Stimulated activated CD8-positive, alpha-beta memory T cell treated with anti-CD3 and anti-CD28 coated beads, Interleukin-2, amount 100 ng/mL, for 1 hour (primary cell): ENCODE measurements at places on chromosomes 4 and X.
A peak's percentile ranks its signal among the peaks of the same experiment; 100 is the strongest.

GRCh38 chr4:121989715-121990114, 37.9 kb upstream of the TRPC3 start:
- no peak for DNase-seq

GRCh38 chr4:10093801-10094552, 22.6 kb downstream of the WDR1 start:
- DNase-seq: no peak

DNA sequence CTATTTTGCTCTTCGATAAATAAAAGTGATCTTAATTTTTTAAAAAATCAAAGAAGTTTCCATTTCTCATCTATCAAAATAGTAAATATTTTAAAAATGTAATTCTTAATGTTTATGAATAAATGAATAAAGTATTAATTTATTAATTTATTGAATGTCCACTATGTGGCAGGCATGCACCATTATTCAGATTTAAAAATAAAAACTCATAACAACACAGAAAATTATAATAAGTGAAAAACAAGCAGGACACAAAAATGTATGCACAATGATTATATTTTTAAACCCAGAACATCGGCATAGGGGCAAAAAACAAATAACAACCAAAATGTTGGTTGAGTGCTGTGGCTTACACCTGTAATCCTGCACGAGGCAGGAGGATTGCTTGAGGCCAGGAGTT, 5.3 kb upstream of the PYURF start:
- no peak for DNase-seq

DNA sequence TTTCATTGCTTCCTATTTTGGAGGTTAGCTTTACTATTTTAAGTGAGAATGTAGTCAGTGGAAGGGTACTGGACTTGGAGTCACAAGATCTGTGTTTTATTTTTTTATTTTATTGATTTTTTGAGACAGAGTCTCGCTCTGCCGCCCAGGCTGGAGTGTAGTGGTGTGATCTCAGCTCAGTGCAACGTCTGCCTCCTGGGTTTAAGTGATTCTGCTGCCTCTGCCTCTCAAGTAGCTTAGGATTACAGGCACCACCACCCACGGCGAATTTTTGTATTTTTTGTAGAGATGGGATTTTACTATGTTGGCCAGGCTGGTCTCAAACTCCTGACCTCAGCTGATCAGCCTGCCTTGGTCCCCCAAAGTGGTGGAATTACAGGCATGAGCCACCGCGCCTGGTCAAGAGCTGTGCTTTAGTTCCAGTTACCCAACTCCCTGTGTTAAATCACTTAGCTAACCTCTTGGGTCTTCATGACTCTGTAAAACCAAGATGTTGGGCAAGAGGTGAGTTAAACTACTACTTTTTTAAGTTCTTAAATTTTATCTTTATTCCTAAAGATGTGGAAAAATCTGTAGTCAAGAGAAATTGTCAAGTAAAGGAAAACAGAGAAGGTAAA, 11.2 kb downstream of the USP9X start:
- no peak for DNase-seq

- peak; percentile 6 for DNase-seq
These were observed 37.2 kb downstream of the ATP2B3 start for GRCh38 chrX:153554519-153555167.

DNA sequence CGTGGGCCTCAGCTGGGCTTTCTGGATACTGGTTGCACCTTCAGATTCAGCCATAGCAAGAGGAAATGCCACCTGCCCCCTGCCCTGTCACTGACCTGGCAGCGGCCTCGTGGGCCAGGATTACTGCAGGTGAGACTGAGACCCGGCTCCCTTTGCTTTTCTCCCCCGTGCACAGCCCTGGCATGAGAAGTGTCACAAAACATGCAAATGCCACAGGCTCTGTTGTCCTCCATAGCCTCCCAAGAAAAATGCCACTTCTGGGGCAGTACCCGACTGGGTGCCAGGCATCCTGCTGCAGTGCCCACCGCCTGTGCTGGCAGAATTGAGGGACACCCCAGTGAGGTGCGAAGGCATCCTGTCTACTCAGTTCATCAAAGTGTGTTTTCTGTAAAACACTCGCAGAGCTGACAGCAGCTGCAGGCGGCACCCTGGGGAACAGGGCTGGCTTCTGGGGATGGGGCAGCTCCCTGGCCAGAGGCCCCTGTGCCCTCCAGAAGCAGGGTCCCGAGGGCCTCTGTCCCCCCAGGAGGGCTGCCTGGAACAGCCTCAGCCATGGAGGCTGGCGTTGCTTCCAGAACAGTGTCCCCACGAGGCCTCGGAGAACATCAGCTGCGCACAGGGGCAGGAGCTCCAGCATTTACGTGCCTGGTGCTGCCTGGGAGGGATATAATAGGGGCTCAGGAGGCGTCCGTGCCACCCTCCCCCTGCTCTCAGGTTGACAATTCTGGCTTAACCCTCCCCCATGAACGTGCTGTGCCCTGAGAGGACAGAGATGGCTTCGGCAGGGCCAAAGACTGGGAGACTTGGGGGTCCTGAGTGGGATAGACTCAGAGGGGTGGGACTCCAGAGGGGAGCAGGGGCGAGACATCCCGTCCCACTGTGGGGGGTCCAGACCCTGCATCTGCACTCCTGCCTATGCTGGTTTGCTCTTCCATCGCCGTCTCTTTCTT, 99.5 kb upstream of the NKX1-1 start:
- no peak for DNase-seq

- DNase-seq: no peak
These were observed 218.6 kb downstream of the CHM start for GRCh38 chrX:85828771-85829170.

DNA sequence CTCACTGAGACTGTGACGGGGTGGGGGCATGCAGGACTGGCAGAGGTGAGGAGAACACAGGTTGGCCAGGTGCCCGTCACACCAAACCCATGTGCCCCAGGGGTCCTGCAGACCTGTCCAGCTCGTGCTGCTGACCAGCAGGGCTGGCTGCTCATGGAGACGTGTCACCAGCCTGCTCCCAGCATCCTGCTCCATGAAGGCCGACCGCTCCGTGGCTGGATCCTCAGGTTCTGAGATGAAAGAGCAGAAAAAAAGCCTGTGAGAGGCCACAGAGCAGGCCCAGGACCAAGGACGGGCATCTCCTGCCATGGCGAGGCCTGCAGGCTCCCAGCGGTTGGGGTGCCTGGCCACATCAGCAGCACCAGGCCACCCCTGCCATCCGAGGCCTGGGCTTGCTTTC, 71.7 kb upstream of the DRD5 start:
- DNase-seq: no peak

GRCh38 chrX:40105835-40106675, 8.3 kb upstream of the BCOR start:
- peak; percentile 52 for DNase-seq

- no peak for DNase-seq
These were observed 215.7 kb upstream of the HAND2 start for GRCh38 chr4:173745765-173746164.

DNA sequence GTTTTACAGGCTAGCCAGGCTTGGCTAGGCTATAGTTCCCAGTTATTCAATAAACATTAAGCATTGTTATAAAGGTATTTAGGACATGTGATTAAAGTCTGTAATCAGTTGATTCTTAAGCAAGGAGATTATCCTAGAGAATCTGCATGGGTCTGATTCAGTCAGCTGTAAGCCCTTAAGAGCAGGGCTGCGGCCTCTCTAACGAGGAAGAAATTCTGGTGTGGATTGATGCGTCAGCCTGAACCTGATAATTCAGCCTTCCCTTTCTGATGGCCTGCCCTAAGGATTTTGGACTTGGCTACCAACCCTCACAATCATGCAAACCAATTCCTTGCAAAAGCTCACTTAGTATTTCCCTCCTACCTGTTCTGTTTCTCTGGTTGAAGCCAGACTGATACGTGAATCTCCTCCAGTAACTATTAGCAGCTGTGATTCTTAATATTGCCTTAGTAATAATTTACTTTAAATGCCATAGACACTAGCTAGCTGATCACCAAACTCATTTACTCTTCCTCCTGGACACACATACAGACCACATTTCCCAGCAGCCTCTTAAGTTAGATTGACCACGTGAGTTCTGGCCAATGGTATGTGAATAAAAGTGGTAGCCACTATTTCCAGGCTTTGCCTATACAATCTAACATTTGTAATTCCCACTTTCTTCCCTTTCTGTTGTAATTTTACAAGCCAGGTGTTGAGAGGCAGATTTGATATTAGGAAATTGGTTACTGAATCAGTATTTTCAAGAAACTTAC, 678.0 kb upstream of the INTU start:
- DNase-seq: no peak

DNA sequence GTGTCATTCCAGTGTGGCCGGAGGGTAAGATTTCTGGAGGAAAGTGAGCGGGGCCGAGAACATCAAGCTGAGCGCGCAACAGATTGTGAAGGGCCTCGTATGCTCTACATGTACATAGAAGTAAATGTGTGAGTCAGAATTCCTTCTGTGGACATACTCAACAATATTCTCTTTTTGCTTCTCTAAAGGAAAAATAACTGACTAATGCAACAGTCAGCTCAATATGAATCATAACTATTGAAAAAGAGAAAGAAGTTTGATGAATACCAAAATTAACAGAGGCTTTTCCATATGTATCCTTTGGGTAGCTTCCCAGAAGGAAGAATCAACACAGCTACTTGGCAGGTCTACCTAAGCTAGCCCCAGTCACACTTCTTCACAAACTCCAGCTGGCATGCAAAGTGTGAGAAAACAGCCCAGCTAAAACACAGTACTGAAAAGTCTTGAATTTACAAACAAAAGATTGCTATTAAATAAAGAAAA, 87.5 kb upstream of the ZFP42 start:
- DNase-seq: no peak

DNA sequence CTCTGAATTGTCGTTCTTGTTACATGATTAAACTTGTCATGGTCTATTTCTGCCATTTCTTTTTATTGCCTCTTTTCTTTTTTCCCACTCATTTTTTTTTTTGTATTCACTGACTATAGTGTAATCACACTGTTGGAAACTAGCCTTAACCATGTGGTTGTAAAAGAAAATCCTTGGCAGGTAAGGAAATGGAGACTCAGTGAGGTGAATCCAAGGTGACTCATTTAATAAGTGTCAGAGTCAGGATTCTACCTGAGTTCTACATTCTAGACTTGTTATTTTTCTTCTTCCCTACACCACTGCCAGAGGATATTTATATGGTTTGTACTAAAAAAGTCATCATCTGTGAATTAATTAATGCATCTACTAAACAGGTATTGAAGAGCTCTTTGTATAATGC, 152.2 kb downstream of the CBLL2 start:
- DNase-seq: no peak

DNA sequence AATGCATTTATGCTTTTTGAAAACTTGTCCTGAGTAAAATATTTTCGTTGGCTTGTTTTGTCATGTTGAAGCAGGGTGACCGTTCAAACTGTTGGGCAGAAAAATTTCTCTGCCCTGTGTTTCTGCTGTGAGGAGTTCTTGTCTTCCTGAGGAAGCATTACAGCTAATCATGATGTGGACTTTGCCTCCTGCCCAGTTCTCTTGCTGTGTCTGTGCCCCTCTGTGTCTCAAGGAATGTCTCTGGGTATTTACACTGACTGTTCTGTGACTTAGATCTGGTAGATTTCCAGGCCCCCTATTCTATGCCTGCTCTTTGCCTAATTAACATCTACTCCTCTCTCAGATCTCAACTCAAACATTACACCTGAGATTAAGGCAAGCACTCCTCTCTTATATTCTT, 30.4 kb upstream of the RPL34 start:
- DNase-seq: no peak

DNA sequence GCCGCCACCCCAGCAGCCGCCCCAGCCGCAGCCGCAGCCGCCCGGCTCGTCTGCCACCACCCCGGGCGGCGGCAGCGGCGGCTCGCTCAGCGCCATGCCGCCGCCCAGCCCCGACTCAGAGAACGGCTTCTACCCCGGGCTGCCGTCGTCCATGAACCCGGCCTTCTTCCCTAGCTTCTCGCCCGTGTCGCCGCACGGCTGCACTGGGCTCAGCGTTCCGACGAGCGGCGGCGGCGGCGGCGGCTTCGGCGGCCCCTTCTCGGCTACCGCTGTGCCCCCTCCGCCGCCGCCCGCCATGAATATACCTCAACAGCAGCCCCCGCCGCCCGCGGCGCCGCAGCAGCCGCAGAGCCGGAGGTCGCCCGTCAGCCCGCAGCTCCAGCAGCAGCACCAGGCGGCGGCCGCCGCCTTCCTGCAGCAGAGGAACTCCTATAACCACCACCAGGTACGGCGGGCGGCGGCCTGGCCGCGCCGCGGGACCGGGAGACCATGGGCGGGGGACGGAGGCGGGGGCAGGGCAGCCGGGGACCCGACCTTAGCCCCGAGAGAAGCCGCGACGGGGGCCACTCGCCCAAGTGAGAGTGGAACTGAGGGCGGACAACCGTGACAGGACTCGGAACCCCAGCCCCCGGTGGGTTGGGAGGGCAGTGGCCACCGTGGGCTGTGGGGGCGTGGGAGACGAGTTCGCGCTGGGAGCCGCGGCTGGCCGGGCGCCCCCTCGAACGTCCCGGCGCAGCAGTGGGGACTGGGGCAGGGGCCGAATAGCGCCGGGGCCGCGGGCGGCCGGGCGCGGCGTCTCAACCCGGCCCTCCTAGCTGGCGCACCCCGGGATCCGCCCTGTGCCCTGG, 1.8 kb downstream of the CPEB2 start:
- DNase-seq: peak; percentile 14

DNA sequence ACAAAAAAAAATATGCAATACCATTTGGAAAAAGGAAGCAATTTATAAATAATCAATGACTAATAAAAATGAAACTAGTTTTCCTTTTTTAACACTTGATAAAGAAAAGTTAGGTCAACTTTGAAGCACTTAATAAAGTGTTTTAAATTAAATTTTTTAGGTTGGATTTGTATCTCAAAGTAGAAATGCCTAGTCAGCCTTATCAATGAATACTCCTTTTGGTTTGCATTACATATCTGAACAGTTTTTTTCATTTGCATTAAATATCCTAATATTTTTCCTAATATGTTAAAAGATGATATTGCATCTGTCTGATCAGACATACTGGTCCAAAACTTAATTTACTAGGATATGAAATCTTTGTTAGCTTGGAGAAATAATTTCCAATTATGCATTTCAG, 155.8 kb upstream of the ZFP42 start:
- no peak for DNase-seq

DNA sequence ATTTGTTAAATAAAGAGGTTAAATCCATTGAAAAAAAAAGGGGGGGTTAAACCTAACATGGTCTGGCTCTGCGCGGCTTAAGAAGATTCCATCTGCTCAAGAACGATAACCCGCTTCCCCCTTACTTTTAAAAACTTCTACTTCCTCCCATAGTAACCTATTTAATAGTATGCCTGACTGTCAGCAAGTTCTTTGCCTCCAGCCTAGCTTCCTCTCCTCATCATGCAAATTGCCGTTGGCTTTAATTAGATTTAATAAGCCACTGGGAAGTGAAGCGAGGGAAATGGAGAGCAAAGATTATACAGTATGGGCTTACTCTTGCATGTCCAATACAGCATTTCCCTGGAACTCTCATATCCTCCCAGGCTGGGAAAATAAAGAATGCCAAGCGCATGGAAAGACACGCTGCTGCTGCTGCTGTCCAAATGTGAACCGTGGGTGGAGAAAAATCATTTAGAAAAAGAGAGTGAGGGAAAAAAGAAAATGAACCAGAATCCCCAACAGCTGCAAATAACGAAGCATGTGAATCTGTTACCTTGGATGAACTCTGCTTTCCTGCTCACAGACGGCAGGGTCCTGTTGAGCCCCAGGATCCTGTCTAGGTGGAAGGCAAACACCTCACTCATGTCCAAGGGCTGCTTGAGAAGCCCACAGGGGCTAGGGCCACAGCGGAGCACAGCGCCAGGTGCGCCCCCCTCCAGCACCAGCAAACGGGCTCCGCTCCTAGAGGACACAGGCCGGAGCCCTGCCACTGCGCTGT, 2.7 kb downstream of the GASK1B start:
- no peak for DNase-seq
